ENCODE measurements at places on chromosomes 5 and 9.

- DNase-seq: no peak
Measured at GRCh38 chr9:135016037-135016640, 71.3 kb upstream of the OLFM1 start.

DNA sequence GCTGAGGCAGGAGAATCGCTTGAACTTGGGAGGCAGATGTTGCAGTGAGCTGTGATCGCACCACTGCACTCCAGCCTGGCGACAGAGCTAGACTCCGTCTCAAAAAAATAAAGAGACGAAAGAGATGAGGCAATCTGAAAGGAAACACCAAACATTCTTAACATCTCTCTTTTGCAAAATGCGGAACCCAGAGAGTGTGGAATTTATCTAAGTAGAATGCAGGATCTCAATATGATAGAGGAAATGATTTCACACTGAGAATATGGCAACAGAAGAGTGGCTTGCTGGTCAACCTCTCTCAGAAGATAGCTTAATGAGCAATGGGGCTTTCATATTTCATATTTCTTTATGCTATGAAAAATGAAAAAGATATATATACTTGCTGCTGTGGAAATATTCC lies 33.4 kb upstream of the PCA3 start:
- DNase-seq: no peak

DNA sequence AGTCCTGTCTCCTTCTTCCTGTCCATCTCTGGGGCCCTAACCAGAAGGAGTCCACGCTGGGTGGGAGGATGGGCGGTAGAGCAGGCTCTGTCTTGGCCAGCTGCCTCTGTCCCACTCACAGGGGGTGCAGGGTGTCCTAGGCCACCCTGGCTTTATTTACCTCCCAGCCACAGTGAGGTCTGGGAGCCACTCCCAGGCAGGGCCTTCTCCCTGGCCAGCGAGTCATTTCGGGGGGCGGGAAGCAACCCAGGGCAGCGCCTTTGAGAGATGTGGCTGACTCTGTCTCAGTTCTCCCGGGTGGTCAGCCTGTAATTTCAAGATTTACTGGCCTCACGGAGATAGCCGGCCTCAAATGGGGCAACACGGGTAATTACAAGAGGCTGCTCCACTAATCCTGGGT lies 67.4 kb upstream of the PTCH1 start:
- no peak for DNase-seq

- no peak for DNase-seq
Measured at GRCh38 chr5:108602830-108603229, 144.9 kb upstream of the FER start.

DNA sequence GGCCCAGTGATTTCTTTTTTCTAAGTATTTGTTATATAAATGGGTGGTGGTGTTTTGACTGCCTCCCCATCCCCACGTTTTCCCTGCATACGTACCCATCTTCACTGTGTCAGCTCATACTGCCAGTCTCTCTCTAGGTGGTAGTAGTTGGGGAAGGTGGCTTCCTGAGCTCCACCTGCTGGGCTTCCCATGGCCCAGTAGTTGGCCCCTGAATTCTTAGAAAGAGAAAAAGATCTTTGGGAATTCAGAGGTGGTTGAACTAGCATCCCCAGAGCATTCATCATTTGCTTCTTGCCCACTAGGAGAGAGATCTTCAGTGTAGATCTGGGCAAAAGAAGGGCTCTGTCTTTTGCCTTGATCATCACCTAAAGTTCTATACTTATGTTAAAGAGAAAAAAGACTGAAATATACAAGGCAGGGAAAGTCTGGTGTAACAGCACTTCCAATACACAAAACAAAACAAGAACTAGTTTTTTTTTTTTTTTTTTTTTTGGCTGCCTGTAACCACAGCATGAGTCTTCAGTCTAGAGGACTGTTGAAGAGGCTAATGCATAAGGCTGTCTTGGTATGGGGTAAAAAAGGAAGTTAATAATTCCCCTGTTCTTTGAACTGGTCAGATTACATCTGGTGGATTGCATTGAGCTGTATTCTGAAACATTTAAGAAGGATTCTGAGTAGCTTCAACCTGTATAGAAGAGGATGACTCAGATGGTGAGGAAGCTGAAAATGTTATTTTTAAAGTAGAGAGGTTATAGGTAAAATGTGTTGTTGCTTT lies 128.7 kb downstream of the ATG10 start:
- DNase-seq: no peak

GRCh38 chr5:181044662-181045305 lies 4.7 kb downstream of the BTNL9 start:
- DNase-seq: no peak

GRCh38 chr9:74407166-74407565 lies 90.0 kb upstream of the RORB start:
- DNase-seq: no peak

DNA sequence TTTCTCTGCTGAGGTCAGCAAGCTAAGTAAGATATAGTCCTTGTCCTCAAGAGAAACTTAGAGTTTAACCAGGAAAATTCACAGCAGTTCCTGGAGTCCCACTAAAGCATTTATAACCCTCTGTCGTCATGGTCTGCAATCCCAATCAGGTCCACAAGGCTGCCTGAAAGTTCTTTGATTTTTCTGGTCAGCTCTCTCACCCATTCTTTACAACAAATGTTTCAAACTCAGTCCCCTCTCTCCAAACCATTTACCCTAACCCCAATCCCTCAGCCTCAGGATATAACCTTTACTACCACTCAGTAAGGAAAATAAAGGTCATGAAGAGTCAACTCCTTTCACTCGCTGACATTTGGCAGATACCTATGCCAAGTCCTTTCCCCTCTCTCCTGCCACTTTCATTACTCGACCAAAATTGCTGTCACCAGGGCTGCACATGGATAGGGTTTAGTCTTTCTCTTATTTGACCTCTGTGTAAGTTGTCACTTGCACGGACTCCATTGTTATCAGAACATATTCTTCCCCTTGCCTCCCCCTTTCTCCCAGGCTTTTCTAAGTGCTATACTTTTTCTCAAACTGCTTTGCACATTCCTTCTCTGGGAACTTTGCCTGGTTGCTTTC lies 936.6 kb downstream of the NR2F1-AS1 start:
- DNase-seq: no peak

DNA sequence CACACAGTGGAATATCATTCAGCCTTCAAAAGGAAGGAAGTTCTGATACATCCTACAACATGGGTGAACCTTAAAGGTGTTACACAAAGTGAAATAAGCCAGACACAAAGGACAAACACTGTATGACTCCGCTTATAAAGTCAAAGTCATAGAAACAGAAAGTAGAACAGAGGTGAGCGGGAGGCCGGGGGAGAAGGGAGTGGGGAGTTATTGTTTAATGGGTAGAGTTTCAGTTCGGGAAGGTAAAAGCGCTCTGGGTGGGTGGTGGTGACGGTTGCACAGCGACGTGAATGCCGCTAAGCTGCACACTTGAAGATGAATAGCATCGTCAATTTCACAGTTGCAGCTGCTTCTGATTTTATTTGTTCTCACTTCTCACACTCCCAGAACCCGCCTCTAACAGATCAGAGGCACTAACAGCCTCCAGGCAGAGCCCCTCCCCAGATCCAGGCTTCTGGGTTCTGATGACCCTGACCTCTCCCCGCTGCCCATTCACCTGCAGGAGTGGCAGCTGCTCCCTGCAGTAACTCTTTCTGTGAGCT lies 34.1 kb downstream of the BNIP1 start:
- no peak for DNase-seq

DNA sequence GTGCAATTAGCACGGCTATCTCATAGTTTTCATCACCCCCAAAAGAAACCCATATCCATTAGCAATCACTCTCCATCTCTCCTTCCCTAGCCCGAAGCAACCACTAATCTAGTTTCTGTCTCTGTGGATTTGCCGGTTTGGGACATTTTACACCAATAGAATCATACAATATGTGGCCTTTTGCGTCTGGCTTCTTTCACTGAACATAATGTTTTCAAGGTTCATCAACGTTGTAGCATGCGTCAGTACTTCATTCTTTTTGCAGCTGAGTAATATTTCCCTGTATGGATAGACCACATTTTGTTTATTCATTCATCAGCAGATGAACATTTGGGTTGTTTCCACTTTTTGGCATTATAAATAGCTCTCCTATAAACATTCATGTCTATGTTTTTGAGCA lies 75.4 kb upstream of the TBC1D2 start:
- DNase-seq: no peak

- no peak for DNase-seq
Measured at GRCh38 chr5:167819406-167819805, 472.0 kb upstream of the WWC1 start.

GRCh38 chr5:95822542-95823181 lies at the start of gene GLRX:
TSS of gene GLRX (minus strand) at chr5:95822726. CDS start at chr5:95822662, 64 bp downstream.
- DNase-seq: no peak

- DNase-seq: no peak
Measured at GRCh38 chr5:158484150-158484549, 615.6 kb downstream of the EBF1 start.

DNA sequence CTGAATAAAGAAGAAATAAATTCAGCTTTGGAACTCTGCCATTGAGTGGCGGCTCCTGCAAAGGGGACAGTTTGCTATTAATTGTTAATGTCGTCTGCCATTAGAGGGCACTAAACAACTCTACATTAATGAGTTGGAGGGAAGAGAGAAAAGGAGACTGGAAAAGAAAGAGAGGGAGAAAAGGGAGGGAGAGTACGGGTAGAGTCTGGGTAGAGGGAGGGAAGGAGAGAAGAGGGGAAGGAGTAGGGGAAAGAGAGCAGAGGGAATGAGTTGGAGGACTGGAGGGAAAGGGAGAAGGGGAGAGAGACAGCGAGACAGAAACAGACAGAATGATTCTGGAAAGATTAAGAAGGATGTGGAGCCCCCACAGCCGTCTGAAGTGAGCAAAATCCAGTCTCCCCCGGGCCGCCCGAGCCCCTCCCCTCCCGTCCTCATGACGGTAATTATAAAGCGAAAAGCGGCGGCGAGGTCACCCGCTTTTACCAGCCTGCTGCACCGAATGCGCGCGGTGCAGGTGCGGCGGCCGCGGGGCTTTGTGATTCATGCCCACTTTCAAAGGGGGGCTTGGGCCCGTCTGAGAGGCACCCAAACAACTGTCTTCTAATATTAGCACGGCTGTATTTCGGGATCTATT lies 1.9 kb upstream of the FST start:
- DNase-seq: no peak

GRCh38 chr5:134758176-134758503 lies 439 bp upstream of the DDX46 start:
- DNase-seq: no peak

GRCh38 chr9:134944916-134945315 lies 27.2 kb upstream of the FCN1 start:
- DNase-seq: no peak

DNA sequence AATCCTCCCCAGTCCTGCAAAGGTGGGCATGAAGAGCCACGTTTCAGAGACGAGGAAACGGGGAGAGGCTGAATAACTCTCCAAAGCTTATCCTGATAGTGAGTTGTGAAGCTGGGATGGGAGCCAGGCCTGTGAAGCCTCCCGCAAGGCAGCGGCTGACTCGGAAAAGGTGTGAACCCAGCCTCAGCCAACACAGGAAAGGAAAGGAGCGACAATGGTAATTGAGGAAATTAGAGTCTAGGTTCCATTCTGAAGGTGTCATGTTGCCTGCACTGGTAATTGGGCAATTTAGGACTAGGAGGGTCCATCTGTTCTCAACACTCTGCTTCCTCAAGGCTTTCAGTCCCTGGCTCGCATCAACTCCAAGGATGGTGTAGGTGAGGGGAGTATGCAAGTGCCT lies 83.4 kb downstream of the LIFR start:
- DNase-seq: no peak

DNA sequence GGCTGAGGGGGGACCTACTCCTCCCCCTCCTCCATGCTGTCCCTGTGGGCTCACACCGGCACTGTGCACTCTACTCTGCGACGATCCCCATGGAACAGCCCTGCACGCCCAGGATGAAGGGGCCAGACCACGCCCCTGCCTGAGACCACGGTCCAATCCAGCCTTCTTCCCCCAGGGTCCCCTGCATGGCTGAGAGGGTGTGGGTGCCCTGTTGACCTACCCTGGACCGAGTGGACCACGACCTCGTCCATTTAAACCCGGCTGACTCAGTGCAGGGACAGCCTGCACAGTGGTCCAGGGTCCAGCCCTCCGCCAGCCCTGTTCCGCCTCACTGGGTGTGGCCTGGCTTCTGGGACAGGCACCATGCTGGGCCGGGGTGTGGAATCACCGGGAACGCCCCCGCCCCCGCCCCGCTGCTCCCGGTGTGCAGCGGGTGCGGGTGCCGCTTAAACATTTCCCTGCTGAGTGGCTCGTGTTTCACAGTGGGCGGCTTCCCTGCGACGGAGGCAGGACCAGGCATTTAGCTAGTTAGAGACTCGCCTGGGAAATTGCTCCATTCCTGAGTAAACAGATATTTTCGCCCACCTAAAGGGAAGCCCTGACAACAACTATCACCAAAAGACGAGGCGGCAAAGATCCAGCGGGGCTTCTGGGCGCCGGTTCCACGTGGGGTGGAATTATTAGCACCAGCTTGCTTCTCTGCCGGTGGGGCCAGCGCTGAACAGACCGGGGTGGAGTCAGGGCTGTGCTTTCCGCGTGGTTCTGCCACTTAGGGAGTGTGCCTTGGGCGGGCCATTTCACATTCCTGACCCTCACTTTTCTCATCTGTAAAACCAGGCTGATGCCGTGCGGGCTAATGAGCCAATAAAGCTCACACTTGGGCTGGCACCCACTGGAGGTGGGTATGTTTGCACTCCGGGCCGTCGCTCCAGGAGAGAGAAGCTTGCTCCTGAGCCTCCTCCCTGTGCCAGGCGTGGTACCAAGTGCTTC lies 22.6 kb downstream of the DBH start:
- no peak for DNase-seq

DNA sequence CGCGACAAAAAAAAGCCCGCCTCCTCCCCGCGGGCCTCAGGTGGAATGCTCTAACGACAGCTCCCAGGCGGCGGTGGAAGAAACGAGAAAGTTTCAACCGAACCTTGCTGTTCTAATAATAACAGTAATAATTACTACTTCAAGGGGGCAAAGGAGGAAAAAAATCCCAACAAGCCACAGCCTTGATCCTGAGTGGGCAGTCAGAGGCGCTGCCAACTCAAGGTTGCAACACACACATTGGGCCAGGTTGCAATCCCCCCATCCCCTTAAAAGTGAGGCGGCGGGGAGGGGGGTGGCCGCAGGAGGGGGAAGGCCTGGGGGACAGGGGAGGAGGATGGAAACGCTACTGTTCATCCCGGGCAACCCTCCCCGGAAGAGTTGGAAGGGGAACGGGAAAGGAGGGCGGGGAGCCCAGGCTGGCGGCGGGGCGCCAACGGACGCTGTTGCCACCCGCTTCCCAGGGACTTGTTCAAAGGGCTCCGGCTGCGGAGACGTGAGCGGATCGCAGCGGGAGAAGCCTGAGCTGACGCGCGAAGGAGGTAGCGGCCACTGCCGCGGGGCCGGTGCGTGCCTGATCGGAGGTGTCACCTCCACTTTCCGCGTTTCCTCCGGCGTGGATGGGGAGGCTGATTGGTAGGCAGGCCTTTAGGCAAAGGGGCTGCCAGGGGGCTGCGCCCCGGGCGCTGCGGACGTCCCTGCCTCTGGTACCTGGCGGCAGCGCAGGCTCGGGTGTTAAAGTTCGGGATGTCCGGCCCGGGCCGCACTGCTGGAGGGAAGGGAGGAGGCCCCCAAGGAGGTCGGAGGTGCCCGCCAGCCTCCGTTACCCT lies 647 bp downstream of the SMARCA2 start:
- DNase-seq: peak; percentile 23

- no peak for DNase-seq
Measured at GRCh38 chr5:11407556-11408145, 496.6 kb downstream of the CTNND2 start.
